ENCODE measurements at places on chromosomes 12 and 14.
A peak's percentile ranks its signal among the peaks of the same experiment; 100 is the strongest.

GRCh38 chr14:74713395-74713735 lies 421 bp downstream of the FCF1 start:
- no peak for DNase-seq

DNA sequence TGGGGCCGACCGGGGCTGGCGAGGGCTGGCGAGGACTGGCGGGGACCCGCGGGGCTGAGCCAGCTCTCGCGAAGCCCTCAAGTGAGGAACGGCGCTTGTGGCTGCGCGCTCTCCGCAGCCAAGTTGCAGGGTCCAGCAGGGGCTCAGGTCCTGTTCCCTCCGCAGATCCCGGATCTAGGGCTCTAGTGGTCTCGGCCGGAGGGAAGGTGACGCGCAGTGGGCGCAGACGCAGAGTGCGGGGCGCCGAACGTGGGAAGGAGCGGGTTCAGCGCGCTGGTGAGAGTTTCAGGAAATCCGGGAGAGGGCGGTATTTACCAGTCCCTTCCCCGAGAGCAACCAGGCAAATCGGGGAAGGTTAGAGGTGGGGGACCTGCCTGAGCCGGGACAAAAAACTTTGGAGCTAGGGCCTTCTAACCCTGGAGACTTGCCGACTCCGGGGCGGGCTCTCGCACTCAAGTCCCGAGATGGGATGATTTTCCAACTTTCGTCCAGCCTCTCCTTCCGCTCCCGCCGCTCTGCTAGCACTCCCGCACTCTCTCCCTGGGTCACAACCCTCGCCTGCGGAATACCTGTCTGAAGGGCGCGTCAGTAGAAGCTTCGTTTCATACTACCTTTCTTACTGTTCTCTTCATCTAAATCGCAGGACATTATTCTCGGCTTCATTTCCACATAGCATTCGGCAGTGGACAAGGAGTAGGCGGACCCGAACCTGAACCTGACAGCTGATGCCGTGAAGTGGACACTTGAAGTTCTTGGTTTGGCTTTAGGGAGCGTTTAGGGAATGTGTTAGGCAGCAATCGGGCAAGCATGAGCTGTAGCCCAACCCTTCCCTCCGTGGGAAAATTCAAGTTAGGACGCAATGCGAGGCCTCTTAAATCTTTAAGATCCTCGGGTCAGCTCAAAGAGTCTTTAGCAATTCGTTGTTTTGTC lies 13.6 kb upstream of the PAX9 start:
- DNase-seq: peak; percentile 38

GRCh38 chr12:127306604-127307215 lies 960.3 kb upstream of the TMEM132C start:
- no peak for DNase-seq

- DNase-seq: no peak
Observed at GRCh38 chr12:11765817-11766794, 116.6 kb downstream of the ETV6 start.

DNA sequence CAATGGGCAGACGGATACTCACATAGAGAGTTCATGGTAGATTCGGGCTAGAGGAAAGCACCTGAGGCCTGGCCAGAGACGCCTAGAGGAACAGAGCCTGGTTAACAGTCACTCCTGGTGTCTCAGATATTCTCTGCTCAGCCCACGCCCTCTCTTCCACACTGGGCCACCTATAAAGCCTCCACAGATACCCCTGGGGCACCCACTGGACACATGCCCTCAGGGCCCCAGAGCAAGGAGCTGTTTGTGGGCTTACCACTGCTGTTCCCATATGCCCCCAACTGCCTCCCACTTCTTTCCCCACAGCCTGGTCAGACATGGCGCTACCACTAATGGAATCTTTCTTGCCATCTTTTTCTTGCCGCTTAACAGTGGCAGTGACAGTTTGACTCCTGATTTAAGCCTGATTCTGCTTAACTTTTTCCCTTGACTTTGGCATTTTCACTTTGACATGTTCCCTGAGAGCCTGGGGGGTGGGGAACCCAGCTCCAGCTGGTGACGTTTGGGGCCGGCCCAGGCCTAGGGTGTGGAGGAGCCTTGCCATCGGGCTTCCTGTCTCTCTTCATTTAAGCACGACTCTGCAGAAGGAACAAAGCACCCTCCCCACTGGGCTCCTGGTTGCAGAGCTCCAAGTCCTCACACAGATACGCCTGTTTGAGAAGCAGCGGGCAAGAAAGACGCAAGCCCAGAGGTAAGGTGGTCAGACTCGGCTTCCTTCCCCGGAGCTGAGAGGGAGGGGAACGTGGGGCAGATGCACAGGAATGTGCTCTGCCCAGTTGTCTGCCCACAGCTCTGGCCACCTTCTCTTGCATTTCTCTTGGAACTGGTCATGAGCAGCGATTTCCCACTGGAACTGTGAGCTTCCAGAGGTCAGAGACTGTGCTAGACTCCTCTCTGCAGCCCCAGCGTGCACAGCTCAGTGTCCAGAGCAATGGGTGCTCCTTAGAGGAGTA lies at the start of gene CD4:
Gene CD4 (plus strand): TSS at position 557 of the 953 bp plus-strand sequence. CDS start 10,611 bp downstream, outside the sequence.
- DNase-seq: no peak

DNA sequence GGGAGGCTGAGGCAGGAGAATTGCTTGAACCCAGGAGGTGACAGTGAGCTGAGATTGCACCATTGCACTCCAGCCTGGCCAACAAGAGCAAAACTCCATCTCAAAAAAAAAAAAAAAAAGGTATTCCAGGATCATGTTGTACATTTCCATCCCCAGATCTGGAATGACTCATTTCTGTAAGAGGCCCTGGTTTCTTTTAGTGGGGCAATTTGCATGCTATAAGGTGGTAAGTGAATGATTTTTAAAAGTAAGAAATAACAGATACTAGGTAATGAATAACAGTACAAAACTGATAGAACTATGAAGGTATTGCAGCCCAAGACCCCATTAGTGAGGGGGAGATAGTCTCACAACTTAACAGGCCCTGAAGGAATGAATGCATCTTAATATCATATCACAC lies 17.7 kb upstream of the ADCK1 start:
- DNase-seq: no peak

DNA sequence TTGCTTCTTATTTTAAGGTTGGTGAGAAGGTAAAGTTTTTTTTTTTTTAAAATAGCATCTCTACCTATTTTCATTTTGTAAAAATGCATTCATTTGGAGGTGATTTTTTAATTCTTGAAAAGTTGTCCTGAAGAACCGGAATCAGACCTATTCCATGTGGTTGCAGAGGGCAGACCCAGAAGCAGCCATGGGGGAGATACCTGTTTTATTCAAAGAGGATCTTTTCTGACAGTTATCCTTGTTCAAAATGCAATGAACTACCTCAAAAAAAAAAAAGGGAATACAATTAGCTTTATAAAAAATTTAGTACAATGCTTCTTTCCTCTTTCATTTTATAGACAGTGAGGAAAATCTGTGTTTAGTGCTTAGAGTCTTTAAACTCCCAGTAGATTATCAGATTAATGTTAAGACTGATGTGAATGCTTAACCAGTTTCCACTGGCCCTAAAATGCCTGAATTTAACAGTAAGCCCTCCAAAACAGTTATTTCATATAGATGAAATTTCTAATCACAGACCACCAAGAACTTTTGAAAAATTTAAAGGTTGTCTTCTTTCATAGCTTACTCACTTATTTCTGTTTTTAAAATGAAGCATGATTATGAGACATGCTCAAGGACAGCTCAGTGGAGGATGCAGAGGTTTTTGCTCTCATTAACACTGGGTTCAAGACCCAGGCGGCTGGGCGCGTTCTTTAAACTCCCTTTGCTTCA lies 8.6 kb upstream of the NEMF start:
- no peak for DNase-seq

GRCh38 chr14:56378046-56378445 lies 201.6 kb upstream of the TMEM260 start:
- DNase-seq: no peak

- DNase-seq: no peak
Observed at GRCh38 chr14:95462491-95462890, 54.0 kb downstream of the SYNE3 start.

- no peak for DNase-seq
Observed at GRCh38 chr14:93735206-93735605, 53.1 kb downstream of the PRIMA1 start.

- DNase-seq: no peak
Observed at GRCh38 chr12:2431810-2432209, 363.0 kb upstream of the FKBP4 start.

DNA sequence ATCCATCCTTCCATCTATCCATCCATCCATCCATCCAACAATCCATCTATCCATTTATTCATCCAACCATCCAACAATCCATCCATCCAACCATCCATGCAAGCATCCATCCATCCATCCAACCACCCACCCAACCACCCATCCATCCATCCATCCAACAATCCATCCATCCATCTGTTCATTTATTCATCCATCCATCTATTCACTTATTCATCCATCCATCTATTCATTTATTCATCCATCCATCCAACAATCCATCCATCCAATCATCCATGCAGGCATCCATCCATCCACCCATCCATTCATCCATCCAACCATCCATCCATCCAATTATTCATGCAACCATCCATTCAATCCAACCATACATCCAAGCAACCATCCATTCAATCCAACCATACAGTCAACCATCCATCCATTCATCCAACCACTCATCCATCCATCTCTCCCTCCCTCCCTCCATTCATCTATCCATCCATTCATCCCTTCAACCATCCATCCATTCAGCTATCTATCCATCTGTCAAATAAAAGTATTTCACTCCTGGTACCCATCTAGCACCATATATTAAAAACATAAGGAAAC lies 86.1 kb downstream of the KSR2 start:
- no peak for DNase-seq

DNA sequence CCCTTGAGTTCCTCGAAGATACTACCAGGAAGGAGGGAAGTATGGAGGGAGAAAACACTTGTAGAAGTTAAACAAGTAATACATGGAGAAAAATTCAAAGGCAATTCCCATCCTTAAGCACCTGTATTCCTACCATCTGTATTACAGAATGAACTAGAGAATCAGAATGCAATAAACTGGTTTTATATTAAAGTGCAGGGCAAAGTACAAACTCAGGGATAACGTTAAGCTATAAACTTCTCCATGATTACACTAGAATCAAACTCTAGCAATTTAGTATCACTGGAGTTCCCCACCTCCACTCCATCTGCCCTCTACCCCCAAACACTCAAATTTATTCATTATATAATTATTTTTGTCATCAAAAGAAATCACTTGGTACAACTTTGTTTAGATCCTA lies 13.1 kb downstream of the PAWR start:
- no peak for DNase-seq

- DNase-seq: no peak
Observed at GRCh38 chr14:26773906-26774593, 176.2 kb upstream of the NOVA1 start.

GRCh38 chr12:129937426-129937825 lies 33.6 kb upstream of the TMEM132D start:
- no peak for DNase-seq

GRCh38 chr12:93884794-93885460 lies 207.8 kb downstream of the CRADD start:
- no peak for DNase-seq

DNA sequence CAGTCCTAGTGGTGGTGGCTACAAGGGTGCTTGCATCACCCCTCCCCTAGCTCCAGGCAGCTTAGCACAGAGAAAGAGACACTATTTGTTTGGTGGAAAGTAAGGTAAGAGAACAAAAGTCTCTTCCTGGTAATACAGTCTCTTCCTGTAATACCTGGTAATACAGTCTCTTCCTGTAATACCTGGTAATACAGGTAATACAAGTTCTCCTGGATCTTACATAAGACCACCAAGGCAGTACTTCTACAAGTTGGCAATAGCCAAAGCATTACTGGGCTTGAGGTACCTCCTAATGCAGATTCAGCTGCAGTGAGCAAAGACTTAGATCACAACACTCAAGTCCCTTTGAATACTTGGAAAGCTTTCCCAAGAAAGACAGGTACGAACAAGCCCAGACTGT lies 77.0 kb downstream of the CATSPERB start:
- DNase-seq: no peak

DNA sequence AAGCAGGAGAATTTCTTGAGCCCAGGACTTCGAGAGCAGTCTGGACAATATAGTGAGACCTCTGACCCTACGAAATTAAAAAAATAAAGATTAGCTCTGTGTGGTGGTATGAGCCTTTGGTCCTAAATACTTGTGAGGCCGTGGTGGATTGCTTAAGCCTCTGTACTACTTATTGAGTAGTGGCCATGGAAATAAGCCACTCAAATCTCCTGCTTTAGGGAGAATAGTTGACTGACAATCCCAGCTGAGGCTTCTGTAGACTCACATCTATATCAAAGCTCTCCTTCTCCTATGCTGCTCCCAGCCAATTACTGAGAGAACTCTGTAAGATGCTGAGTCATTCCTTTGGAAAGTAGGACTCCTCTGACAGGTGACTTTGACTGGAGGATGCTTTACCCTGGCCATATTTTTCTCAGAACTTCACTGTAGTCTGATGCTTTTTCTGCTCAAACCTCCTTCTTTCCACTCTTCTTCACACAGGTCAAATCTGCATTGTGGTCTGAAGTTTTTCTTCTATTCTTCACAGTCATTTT lies 420.2 kb downstream of the SLC6A15 start:
- DNase-seq: no peak

DNA sequence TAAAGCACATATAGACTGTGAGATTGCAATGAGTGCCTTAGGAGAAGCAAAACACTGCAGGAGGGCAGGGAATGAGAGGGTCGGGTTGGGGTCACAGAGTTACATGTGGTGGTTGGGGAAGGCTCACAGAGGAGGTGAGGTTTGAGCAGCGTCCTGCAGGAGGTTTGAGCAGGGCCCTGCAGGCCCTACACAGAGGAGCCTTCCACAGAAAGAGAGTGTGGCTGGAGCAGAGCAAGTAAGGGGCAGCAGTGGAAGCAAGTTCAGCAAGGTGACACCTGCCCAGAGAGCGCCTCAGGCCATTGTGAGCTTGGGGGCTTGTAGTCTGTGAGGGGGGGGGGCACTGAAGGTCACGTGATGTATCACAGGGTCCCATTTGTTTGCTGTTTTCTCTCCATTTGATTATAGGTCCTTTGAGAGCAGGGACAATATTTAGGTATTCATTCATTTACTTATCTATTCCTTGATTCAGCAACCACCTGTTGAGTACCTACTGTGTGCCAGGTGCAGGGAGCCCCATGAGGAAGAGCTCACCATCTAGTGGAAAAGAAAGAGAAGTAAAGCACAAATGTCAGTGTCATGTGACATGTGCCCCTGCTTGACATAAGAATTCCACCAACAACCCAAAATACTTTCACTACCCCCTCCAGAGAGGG lies 56.6 kb downstream of the GALNT16 start:
- no peak for DNase-seq

DNA sequence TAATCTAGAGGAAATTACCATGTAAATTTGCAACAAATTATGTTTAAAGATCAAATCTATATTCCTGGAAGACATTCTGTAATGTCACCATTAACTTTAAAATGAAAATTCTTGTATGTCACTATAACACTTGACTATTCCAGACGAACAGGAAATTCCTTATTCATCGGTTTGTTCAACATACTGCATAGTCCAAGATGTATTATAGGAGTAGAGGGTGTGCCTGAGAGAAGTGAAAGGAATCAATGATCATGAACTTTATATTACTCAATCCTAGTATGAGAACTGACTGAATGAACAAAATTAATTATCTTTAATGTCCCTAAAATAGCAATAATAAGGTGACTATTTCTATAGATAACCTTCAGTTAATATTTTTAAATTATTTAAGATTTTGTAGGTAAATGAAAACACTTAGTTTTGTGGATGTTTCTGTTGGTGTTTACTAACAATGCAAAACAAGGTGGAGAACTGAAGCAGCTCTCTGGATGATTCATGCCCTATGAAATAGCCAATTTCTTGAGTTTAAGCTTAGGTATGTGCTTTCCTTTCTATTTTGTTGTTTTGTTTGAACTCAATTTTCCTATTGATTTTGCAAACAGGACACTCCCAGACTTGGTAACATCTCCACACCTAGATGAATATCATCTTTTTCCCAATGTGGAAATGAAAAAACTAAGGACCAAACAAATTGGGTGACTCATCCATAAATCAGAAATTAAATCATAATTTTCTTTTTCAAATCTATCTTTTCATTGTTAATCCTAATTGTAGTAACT lies 18.2 kb upstream of the ITPR2 start:
- DNase-seq: no peak
